A172 (cell line): ENCODE measurements at places on chromosomes 2 and 18. TPM values are rescaled to one million over a fixed set of nuclear protein-coding genes. Genes with fewer than 3 reads are reported as not detected.

Gene OR6B2
- not detected in 2 replicates for total RNA-seq

Gene QPCT
- total RNA-seq = 18.4 and 21.6 TPM in 2 replicates

Gene REG3G
- not detected in 2 replicates for total RNA-seq

Gene PROM2
- total RNA-seq = 0.31 and 1.3 TPM in 2 replicates

Gene LYG2
- total RNA-seq = not detected in 2 replicates

Gene E2F6
- 31.2 and 38.8 TPM in 2 replicates for total RNA-seq
